Umbilical cord (tissue), 2 donors: ENCODE measurements at places on chromosomes 7 and 10.
A peak's percentile ranks its signal among the peaks of the same experiment; 100 is the strongest.

- no peak for DNase-seq
These were observed 393.4 kb upstream of the MKI67 start for GRCh38 chr10:128519581-128519980.

DNA sequence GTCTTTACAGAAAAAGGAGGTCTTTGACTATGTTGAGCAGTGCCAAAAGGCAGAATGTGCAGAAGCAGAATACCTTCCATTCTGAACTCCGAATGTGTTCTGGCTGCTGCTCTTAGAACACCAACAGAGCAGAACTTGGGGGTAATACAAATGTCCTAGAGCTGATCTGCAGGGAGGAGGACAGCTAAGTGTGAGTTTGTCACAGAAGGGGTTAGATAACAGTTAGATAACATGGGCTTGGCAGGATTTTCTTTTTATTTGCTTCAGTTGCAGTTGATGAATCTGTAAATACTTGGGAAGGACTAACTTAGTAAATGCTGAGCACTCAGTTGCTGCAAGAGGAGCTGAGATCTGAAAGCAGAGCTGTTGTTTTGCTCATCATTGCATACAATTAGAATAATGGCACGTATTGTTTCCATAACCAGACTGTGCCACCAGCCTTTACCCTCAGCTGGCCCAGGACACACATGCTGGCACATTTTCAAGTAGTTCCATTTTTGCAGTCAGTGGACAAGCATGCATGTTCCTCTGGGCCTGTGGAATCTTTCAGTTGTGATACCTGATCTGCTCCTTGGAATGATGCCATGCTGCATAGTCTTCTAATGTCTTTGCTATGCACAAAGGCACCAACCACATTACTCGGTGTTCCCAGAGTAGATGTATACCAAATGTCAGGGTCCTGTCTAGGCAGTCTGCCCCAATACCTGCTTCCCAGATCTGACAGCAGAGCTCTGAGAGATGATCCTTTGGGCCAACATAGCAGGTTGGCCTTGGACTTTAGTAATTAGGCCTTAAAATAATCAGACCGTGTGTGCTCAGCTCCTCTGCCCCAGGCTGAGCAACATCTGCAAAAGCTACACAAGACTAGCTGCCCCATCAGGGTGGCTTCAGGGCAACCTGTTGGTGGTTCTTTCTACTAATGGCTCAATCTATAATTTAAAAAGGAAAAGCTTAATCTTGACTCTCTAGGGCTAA is 55.7 kb downstream of the GSDME start:
- peak; percentile 64 for DNase-seq

GRCh38 chr7:149664666-149665065 is 108.7 kb downstream of the ZNF467 start:
- DNase-seq: no peak

GRCh38 chr10:69445041-69445440 is 6.2 kb upstream of the TSPAN15 start:
- no peak for DNase-seq
